ENCODE measurements at places on chromosomes 12 and 14.

GRCh38 chr14:53367644-53368026 lies 214.5 kb upstream of the DDHD1 start:
- no peak for DNase-seq

DNA sequence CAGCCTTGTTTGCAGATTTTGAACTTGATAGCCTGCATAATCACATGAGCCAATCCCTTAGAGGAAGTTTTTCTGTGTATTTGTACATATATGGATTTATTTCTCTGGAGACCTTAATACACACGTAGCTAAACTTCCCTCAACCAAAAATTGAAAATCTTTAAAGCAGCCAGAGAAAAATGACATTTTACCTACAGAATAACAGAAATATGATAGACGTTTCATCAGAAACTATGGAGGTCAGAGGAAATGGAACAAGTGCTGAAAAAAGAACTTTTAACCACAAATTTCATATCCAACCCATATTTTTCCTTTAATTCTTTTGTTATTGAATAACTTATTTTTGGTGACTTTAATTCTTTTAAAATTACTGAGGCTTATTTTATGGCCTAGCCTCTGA lies 177.7 kb downstream of the CCDC91 start:
- no peak for DNase-seq

GRCh38 chr12:53735556-53735955 lies 8.3 kb upstream of the CALCOCO1 start:
- no peak for DNase-seq

GRCh38 chr14:68664225-68664681 lies 128.6 kb downstream of the ZFP36L1 start:
- no peak for DNase-seq

GRCh38 chr12:121443193-121443870 lies 43.4 kb downstream of the RNF34 start:
- peak; percentile 49 for DNase-seq

DNA sequence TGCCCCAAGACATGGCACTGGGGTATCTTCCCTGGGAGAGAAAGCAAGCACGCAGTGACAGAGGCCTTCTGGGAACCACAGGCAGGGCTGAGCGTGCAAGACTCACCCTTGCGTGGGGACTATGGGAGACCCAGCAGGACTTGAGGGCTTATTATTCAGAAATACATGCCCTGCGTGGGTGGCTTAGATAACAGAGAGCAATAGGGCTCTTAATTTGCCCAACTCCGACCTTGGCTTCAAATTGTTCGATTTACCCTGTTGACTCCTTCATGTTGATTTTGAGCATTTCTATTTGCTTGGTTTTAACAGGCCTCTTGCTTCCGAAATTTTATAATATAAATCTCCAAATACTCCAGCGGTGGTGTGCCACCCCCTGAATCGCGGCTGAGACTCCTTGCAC lies 5.1 kb upstream of the SERPINA1 start:
- no peak for DNase-seq

GRCh38 chr12:325906-326305 lies 63.2 kb downstream of the KDM5A start:
- DNase-seq = no peak

- DNase-seq = no peak
Observed at GRCh38 chr14:75609116-75609515, 30.7 kb downstream of the FLVCR2 start.

- DNase-seq = no peak
Observed at GRCh38 chr14:58258156-58258555, 13.5 kb downstream of the PSMA3 start.

GRCh38 chr14:33386781-33387180 lies 448.1 kb downstream of the NPAS3 start:
- no peak for DNase-seq

- peak; percentile 49 for DNase-seq
Observed at GRCh38 chr12:6465467-6466183, 4.9 kb downstream of the VAMP1 start.

DNA sequence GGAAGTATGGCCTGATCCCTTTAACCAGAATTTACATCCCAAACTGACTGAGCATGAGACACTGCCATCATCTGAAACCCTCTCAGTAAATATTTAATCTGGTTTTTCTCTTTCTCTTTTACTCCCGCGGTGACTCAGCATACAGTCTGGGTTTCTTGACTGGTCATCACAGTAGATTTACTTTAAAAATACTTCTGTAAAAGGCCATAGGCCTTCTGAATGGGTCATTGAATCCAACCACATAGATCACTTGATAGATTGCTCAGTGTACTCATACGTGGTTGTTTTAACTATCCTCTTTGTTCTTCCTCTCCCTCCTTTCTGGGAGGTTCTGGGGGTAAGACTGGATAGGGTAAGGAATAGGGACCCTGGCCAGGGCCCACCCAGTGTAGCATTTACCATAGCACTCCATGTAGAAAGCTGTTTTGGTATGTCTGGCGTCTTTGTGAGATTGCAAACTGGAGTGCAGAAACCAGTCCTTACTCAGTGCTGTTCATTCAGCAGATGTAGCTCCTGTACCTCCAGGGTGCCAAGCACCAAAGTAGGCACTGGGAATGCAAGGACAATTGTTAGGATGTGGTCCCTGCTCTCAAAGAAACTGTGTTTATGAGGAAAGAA lies 165.7 kb downstream of the SRGAP1 start:
- no peak for DNase-seq

GRCh38 chr14:61559641-61560201 lies 135.6 kb upstream of the HIF1A start:
- DNase-seq = no peak

GRCh38 chr14:81517798-81518398 lies 15.8 kb downstream of the SEL1L start:
- no peak for DNase-seq

GRCh38 chr12:123397400-123397799 lies 13.5 kb downstream of the KMT5A start:
- no peak for DNase-seq

- no peak for DNase-seq
Observed at GRCh38 chr12:105967038-105967776, 171.5 kb downstream of the NUAK1 start.

DNA sequence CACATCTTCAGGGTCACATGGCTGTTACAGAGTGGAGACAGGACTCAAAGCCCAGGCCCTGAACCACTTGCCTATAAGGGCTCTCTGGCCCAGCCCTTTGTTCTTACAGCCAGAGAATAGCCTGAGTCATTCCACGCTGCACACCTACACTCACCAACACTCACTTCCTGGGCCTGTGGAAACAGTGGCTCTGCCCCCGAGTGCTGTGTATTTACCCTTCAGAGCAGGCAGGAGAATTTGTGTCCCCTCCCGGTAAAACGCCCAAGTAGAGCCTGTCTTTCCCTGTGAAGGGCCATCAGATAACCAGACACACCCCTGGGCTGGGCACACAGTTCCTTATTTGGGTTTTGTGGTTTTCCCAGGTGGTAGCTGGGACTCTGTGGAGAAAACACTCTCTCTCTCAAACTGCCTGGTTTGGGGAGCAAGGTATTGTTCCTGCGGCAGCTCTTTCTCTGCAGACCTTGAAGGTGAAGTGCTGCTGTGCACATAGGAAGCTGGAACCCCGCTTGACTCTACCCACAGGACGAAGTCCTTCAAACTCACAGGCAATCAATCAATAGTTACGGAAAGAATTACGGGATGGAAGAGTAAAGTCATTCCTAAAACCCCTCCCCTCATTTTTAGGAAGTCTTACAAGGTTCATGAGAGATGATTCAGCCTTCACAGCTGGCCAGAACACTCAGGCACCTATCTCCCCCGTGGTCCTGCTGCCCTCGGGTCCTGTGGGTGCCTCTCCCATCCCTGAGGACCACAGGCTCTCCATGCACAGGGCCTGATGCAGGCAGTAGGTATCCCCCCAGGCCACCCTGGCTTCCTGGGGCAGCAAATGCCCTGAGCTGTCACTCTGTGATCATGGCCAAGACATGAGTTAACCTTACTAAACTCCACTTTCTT lies 20.3 kb downstream of the FIGNL2 start:
- no peak for DNase-seq

Data from naive thymus-derived CD8-positive, alpha-beta T cell (primary cell).